ENCODE measurements at places on chromosomes 5 and 9.

DNA sequence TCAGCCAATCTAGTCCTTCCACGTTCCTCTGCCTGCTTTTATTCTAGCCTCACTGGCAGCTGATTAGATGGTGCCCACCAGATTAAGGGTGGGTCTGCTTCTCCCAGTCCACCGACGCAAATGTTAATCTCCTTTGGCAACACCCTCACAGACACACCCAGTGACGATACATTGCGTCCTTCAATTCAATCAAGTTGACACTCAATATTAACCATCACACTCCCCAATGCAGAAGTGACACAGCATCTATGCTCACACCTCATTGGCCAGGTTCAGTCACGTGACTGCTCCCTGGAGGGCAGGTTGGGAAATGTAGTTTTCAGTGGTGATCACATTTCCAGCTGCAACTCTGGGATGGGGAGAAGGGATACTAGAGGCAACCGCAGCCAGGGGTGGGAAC, 13.0 kb downstream of the SUSD3 start:
- no peak for DNase-seq

- no peak for DNase-seq
Measured at GRCh38 chr5:140602147-140602546, 30.8 kb downstream of the CD14 start.

DNA sequence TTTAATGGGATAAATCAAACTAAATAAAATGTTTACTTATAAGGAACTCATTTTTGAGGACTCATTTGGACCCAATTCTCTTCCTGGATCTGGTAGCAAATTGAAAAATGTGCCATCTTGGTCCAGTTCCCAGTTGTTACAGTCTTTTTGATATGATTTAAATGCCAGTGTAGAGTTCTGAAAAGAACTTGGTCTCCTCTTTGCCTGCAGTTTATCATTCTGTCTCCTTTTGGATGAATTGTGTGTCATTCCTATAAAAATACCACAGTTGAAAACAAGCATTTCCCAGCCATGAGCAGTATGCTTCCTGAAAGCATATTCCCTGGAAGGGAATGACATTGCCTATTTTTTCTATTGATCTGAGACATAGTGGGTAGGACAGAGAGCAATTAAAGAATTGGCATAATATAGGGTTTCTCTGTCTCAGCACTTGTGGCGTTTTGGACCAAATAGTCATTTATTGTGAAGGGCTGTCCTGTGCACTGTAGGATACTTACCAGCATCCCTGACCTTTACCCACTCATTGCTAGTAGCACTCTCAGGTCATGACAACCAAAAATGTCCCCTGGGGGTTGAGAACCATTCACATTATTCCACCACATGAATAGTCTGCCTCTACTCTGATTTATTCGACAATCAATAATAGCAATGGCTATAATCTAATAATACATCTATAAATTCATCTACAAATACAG, 181.8 kb downstream of the NXNL2 start:
- DNase-seq = no peak

GRCh38 chr9:4242239-4242638, 57.6 kb downstream of the GLIS3 start:
- DNase-seq = no peak

DNA sequence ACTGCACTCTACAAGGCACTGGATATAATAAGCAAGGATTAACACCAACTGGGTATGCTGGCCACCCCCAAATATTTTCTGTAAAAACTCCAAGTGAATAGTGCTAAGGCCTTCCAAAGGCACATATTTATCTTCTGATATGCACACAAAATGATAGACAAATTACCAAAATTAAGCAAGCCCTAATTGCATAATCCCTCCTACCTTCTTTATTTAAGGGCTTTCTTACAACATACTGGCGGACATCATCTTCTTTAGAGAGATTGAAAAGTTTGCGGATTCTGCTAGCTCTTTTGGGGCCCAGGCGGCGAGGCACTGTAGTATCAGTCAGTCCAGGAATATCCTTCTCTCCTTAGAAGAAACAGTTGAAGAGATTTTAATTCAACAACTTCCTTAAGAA, 1.9 kb downstream of the RPS6 start:
- DNase-seq = no peak

DNA sequence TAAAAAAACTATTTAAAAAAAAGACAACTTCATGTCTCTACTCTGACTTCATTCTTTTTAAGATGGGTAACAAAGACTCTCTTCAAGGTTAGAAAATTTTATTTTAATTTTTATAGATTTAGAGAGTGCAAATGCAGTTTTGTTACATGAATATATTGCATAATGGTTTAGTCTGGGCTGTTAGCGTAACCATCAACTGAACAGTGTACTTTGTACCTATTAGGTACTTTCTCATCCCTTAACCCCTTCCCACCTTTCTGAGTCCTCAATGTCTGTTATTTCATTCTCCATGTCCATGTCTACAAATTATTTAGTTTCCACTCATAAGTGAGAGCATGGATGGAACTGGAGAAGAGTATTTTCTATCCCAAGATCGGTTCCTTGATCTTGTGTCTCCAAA, 16.8 kb downstream of the TLR4 start:
- no peak for DNase-seq

DNA sequence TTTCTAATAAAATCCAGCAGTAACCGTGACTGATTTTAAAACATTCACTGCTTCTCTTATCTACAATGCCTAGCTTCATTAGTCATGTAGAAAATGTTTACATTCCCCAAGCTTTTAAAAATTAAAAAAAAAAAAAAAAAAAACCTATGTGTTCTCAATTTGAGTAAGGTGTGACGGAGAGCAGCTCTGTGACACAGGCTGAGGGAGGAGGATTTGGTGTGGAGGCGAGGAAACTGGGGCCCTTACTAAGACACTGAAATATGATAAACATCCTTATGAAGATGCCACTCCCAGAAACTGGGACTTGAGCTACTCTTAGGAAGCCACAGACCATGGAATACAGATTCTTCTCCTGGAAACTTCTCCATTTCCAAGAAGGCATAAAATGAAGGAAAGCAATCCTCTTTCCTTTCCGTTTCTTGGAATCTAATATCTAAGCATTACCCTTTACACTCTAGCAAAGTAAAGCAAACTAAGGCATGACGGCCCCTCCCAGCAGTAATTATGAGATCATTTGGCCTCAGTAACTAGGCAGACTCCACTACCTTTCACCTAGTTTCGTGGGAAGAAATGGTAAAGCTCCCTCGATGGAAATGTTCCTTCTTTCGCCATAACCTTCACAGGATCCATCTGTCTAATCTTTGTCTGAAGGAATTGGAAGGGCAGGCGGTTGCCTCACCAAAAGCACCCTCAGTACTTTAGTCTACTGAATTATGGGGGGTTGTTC, 23.5 kb downstream of the GRAMD2B start:
- no peak for DNase-seq

- DNase-seq = peak; percentile 64
Measured at GRCh38 chr5:96963267-96963666, 27.4 kb downstream of the LNPEP start.

DNA sequence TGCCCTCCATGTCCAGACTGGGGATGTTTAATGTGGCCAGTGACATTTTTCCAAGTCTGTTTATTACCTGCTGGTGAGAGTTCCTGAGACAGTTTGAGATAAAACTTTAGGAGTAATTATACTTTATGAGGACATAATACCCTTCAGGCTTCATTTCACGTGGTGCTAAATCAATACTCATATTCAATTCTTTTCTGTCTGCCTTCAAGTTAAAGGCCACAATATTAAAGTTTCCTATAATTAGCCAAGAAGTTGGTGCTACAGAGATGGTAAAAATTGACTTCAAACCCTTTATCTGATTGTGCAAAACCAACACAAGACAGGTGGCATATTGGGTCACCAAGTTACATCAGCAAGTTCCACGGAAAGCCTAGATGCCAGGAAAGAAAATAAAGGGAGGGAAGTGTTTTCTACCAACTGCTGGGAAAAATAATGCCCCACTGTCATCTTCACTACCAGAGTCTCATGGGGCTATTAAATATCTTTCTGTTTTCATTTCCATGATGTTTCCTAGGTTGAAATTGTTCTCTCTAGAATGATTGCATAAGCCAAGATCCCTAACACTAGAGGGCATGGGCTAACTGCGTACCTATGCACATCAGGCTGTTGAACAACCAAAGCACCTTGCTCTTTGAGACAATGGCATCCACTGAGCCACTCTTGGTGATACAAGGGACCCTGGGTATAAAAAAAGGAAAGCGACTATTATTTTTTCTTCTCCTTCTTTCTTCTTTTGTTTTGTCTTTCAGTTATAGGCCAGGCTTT, 68.7 kb downstream of the INSYN2B start:
- no peak for DNase-seq

GRCh38 chr5:107889387-107889786, 218.7 kb upstream of the EFNA5 start:
- DNase-seq = no peak

- no peak for DNase-seq
Measured at GRCh38 chr9:38718148-38718547, 1.8 kb downstream of the FAM240B start.

DNA sequence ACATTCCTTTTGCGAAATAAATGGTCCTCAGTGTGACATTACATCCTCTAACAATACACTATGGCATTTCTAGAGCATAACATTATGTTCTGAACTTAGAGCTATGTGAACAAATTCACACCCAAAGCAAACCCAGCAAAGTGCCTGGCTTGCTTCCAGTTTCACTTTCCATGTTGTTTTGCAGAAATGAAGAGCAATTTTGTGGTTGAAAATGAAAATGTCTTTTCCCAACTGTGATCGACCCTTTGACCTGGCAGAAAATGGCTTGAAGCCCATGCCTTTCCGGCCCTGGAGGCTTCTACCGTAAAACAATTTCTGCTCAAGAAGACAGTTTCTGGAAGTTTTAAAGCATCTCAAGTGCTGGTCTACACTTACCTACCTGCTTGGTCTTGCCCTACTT, 344.7 kb upstream of the RGMB start:
- DNase-seq = no peak

- no peak for DNase-seq
Measured at GRCh38 chr5:104199771-104200170, 637.2 kb upstream of the NUDT12 start.

- peak; percentile 38 for DNase-seq
Measured at GRCh38 chr9:128124873-128125579, 2.5 kb downstream of the PTGES2 start.

DNA sequence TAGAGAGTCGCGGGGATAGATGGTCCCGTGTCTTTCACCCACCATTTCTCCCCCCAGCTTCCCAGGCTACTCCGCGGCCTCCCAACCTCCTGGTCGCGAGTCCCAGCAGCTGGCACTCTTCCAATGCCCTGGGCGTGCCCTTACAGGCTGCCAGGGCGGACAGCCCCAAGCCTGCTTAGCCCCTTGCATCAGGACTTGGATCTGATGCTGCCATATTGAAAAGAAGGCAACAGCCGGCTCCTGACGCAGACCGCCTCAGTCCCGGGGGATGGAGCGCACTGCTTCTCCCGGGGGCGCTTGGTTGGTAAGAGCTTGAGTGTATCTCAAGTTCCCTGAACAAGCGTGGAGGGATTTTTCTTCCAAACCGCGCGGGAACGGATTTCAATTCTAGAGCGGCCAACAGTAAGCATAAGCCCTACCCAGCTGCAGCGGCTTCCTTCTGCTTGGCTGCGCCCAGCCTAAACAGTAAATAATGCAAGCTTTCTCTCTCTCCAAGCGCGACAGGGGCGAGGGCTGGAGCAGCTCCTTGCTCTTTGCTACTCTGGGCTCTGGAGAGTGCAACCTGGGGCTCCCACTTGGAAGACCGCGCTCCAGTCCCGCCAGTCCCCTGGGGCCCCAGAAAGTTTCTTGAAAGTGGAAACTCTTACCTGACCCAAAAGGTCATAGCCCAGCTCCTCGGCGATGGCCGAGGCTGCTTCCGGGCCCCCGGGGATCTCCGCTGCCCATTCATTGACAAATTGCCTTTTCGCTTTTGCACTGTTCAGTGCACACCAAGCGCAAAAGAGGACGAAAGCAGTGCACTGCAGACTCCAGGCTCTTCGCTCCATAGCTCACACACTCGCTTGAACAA, 607 bp downstream of the PCSK1 start:
- DNase-seq = no peak

GRCh38 chr5:16921211-16921610, 14.9 kb downstream of the MYO10 start:
- no peak for DNase-seq

GRCh38 chr9:111937781-111938426, 41.3 kb downstream of the UGCG start:
- DNase-seq = no peak

DNA sequence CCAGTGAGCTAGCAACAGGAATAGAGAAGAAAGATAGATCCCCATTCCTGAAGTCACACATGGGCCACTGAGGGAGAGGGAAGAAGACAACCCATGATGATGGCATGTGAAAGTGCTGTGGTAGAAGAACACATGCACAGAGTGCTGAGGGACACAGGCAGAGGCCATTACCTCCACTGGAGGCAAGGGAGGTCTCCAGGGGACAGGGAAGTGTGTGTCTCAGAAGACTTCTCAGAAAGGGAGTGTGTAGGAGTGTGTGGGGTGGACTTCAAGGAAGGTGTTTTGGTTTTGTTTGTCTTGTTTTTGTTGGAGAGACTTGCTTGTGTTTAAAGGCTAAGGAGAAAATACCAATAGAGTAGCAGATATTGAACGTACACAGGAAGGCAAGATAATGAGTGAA, 77.0 kb upstream of the SMARCA2 start:
- DNase-seq = no peak

- DNase-seq = no peak
Measured at GRCh38 chr5:58963361-58963760, 380.5 kb downstream of the RAB3C start.

GRCh38 chr9:136124976-136125692, 6.5 kb upstream of the TMEM250 start:
- no peak for DNase-seq

- no peak for DNase-seq
Measured at GRCh38 chr9:82447343-82447742, 458.8 kb downstream of the SPATA31D1 start.

GRCh38 chr9:77011973-77012821, 7.3 kb upstream of the FOXB2 start:
- DNase-seq = peak; percentile 45

- DNase-seq = no peak
Measured at GRCh38 chr5:87686018-87686417, 273.3 kb upstream of the CCNH start.

- no peak for DNase-seq
Measured at GRCh38 chr9:70262948-70263347, 4.2 kb downstream of the SMC5 start.

GRCh38 chr9:137739371-137740309, 120.8 kb downstream of the EHMT1 start:
- DNase-seq = no peak

- no peak for DNase-seq
Measured at GRCh38 chr9:137478613-137478961, 19.5 kb upstream of the NSMF start.

GRCh38 chr9:113807173-113808061, 68.7 kb upstream of the ZNF618 start:
- peak; percentile 46 for DNase-seq

- DNase-seq = no peak
Measured at GRCh38 chr5:9596171-9596780, 33.9 kb downstream of the TAS2R1 start.

DNA sequence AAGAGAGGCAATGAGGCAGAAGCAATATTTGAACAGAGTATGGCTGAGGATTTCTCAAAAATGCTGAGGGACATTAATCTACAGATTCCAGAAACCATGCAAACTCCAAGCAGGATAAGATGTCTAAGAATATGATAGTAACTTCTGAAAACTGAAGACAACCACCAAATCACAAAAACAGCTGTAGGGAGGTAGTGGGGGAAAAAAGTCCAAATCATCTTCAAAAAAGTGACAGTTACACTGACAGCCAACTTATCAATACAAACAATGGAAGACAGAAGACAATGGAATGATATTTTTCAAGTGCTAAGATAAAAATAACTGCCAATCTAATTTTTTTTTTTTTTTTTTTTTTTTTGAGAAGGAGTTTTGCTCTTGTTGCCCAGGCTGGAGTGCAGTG, 30.5 kb downstream of the CMYA5 start:
- no peak for DNase-seq
